Fibroblast of villous mesenchyme (primary cell): ENCODE measurements at places on chromosomes 3 and 15. TPM values are rescaled to one million over a fixed set of nuclear protein-coding genes. Genes with fewer than 3 reads are reported as not detected.
A peak's percentile ranks its signal among the peaks of the same experiment; 100 is the strongest.

The NPAP1 gene
- total RNA-seq: not detected in 2 replicates

The SLC9C1 gene
- total RNA-seq: under 0.01 TPM in 1 of 2 replicates, not detected in the other

DNA sequence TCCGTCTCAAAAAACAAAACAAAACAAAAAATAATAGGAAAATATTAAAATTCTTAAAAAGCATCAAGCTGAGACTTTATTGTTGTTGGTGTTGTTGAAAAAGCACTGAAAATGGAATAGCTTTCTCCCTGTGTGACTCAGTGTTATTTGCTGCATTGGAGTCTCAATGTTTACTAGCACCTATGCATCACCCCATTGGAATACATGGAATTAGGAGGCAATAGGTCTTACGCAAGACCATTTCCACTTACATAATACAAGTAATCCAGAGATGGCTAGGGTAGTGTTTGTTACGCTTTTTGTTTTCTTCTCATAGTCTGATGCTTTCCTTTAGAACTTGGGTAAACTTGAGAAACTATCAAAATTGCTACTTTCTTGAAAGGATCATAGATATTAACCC lies 15.2 kb downstream of the GXYLT2 start:
- peak; percentile 89 for DNase-seq

- DNase-seq: no peak
These were observed 104.8 kb downstream of the FILIP1L start for GRCh38 chr3:100009276-100010086.

GRCh38 chr3:126147932-126148683 lies 32.3 kb downstream of the ALDH1L1 start:
- no peak for DNase-seq
